ENCODE measurements at places on chromosomes 11 and 22.

DNA sequence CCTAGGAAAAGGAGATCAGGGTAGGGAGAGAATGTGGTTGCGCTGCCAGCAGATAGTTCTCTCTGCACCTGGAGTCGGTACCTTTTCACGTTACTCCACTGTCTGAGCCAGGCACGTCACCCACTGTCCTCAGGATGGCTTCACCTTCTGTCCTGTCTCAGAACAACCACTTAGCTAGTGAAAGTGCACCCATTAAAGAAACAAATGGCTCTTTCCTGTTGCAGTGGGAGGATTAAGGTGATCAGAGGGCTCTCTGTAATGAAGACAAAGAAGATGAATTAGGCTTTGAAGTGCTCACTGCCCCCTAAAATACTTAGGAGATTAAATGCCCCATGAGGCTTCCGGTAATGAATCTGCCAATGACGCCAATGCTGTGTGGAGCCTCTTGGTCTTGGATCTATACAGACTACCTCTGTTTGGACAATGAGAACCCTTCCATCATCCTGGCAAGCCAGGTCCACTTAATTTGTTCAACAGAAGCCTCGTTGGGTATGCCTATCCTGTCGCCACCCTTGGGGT, 113.7 kb downstream of the INSC start:
- no peak for DNase-seq
- H3K36me3 ChIP-seq, result no peaks in the 10 kb centered on the region
- H3K27ac ChIP-seq, result no peak overlapping the region
- no peaks in the 10 kb centered on the region for H3K27me3 ChIP-seq

DNA sequence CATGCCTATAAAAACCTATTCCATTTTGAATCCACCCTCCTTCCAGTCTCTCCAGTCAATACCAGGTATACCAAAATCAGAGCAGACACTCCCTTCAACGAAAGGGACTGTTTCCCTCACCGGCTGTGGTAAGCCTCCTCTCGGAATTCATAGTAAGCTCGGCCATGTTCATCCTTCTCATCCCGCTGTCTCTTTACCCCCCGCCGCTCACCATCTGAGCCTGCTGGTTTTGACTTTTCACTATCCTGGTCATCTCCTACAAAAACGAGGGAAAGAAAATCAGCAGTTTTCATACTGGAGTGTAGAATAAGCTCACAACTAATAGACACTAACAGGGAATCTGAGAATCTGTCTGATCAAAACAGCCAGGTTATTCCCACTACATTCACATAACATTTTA, 3.1 kb downstream of the HNRNPUL2 start:
- peak overlapping the region; percentile 97 for H3K27ac ChIP-seq
- peaks cover 46% of the 10 kb centered on the region for H3K36me3 ChIP-seq
- H3K4me1 ChIP-seq, result peaks cover 20% of the 10 kb centered on the region
- peak overlapping the region; percentile 96 for H3K4me3 ChIP-seq

GRCh38 chr11:112211536-112211935, 14.7 kb upstream of the PTS start:
- no peaks in the 10 kb centered on the region for H3K27me3 ChIP-seq
- DNase-seq, result no peak
- H3K4me1 ChIP-seq, result no peaks in the 10 kb centered on the region
- no peak overlapping the region for H3K4me3 ChIP-seq
- no peaks in the 10 kb centered on the region for H3K36me3 ChIP-seq

DNA sequence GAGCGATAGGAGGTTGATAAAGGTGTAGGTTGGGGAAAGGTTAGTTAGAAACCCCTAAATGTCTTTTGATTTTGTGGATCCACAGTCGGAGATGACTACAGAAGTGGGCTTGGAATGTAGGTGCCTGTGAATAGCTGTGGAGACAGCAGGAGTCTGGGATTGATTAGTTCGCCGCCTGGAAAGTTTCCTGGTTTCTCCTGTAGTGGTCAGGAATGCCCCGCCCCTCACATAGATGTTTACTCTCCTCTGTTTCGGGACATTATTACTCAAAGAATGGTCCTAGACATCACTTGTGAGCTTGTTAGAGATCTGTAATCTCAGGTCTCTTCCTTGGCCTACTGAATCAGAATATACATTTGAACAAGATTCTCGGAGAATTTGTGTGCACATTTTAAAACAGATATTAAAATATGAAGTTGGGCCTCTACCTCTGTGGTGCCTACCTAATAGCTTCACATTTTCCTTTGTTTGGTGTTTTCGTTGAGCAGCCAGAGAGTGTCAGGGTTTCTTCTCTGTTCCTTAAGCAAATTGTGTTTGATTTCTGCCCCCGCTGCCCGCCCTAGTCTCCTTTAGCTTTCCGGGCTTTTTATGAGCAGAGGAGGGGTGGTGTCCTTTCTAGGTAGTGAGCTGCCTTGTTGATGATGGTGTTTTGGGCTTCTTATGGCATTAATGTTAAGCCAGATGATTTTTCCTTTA, 89.4 kb downstream of the PPP6R3 start:
- peak overlapping the region; percentile 16 for H3K27ac ChIP-seq
- no peaks in the 10 kb centered on the region for H3K27me3 ChIP-seq
- H3K36me3 ChIP-seq, result peaks cover 28% of the 10 kb centered on the region
- H3K4me1 ChIP-seq, result peaks cover 12% of the 10 kb centered on the region
- DNase-seq, result no peak
